Fibroblast of skin of back (primary cell): ENCODE measurements at places on chromosomes 11 and 22.

- peak; percentile 96 for DNase-seq
Observed at GRCh38 chr11:119509969-119510401, 87.0 kb upstream of the THY1 start.

GRCh38 chr11:102620818-102621561 is 4.1 kb downstream of the MMP20 start:
- peak; percentile 70 for DNase-seq

GRCh38 chr11:29389793-29390192 is 627.0 kb downstream of the KCNA4 start:
- DNase-seq: no peak

DNA sequence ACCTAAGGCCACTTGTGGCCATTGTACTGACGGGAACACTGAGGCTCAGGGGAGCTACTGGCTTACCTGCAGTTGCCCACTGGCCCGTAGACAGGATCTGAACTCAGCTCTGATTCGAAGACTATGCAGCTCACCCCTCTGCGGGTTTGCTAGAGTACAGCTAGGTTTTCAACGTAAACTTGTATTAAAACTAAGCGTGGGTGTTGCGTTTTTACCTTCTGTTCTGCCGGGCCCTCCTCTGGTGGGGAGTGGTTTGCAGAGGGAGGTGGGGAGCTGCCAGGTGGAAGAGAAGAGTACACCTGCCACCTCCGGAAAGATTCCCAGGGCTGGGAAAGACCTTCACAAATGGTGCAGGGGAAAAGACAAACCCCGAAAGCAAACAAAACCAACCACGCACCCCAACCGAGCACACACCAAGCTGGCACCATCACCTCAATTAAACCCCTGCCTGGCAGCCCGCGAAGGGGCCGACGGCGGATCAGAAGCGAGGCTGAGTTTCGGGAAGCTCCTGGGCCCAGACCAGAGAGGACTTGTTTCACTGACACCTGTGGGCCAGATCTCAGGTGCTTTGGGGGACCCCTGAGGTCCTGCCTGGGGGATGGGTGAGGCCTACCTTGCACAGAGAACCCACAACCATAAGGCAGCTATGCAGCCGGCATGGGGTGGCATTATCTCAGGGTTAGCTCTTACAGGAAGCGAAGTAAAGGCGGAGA is 37.7 kb downstream of the SHISAL1 start:
- DNase-seq: no peak

- DNase-seq: no peak
Observed at GRCh38 chr22:49899530-49899929, 18.7 kb downstream of the ALG12 start.

DNA sequence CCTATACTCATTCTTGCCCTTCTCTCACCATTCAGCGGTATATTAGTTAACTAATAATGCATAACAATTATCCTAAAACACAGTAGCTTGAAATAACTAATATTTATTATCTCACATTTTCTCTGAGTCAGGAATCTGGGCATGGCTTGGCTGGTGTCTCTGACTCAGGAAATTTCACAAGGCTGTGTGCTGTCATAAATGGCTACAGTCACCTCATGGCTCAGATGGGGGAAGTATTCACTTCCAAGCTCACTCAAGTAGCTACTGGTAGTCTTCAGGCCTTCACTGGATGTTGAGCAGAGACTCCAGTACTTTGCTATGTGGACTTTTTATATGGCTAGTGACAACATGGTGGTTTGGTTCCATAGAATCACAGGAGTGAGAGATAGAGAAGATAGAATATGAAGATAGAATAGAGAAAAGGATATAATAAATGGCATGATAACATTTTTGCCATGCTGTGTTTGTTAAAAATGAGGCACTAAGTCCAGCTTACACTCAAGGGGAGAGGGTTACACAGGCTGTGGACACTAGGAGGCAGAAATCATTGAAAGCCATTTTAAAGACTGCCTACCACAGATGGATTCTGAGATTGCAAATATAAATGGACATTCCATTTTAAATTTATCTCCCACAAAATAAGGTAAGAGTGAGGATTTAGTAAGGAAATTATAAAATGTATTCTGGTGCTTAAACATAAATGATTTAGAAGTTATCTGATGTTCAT is 997.8 kb upstream of the CHORDC1 start:
- DNase-seq: peak; percentile 77

- DNase-seq: no peak
Observed at GRCh38 chr11:94862926-94863880, 95.0 kb downstream of the AMOTL1 start.

- no peak for DNase-seq
Observed at GRCh38 chr11:2780850-2781407, 81.1 kb upstream of the KCNQ1OT1 start.

GRCh38 chr22:31872209-31872608 is 72.1 kb upstream of the YWHAH start:
- no peak for DNase-seq

- DNase-seq: no peak
Observed at GRCh38 chr11:106280036-106280435, 202.6 kb downstream of the AASDHPPT start.

GRCh38 chr22:49257551-49257961 is 570.1 kb downstream of the BRD1 start:
- no peak for DNase-seq

DNA sequence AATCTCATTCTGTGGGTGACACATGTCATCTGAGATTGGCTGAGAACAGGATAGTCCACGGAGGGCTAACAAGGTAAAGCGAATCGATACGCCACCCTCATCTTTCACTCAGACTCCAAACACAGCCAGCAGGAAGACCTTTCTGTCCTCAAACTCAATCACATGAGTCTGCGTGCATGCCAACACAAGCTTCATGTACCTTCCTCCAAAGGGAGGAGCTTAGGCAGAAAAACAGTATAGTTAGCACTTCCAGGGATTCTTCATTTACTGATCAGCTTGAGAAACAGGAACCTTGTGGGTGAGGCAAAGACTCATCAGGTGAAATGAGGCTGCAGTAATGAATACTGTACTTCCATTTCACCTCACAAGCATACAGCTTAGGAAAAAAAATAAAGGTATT is 767.1 kb upstream of the API5 start:
- DNase-seq: no peak

DNA sequence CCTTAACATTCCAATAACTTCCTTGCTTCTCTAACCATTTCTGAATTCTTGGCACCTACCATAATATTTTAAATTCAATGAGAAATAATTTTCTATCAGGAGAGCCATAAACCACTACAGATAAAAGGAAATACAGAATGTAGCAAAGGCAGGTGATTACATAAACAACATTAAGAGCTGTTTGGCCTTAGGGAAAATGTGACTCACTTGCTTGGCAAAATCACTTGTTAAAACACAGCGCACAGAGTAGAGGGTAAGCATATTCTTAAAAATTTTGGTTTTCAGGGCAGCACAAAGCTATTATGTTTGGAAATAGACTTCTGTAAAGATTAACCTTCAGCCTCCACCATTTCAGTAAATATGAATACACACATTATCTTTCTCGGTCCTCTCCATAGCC is 26.4 kb downstream of the IZUMO1R start:
- no peak for DNase-seq

GRCh38 chr22:44361391-44362126 is 48.8 kb upstream of the SHISAL1 start:
- DNase-seq: no peak

DNA sequence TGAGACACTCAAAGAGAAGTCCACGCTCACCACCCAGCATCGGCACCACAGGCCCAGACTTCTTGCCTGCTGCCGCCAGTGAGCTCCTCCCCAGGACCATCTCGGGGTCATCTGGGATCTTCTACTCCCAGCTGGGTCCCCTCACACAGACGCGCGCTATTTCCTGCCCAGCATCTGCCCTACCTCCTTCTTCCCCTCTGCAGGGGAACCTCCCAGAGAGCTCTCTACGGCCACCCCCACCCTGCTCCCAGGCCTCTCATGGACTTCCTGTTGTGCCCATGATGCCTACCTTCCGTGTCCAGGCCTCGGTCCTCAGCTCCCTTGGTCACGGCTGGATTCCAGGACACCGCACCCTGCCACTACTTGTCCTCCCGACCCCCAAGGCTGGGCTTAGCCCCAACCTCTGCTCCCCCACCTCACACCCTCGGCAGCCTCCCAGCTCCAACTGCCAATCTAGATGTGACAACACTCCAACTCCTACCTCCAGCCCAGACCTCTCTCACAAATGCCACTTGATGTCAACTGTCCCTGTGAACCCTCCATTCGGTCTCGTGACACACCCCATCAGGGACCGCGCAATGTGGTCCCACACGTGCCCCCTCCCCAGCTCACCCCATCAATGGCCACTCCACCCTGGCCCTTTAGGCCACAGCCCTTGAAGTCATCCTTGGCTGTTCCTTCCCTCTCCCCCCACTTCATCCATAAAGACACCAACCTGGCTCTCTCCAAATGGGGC is 45.3 kb downstream of the SGSM3 start:
- no peak for DNase-seq

DNA sequence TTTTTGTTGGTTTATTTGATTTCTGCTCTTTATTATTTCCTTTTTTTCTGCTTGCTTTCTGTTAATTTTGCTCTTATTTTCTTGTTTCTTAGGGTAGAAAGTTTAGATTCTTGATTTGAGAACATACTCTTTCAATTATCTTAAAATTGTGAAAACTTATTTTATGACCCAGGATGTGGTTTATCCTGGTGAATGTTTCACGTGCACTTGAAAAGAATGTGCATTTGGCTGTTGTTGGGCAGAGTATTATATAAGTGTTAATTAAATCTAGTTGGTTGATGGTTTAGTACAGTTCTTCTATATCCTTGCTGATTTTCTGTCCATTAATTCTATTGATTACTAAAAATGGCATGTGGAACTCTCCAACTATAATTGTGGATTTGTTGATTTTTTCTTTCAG is 66.9 kb upstream of the NARS2 start:
- no peak for DNase-seq

- peak; percentile 36 for DNase-seq
Observed at GRCh38 chr11:123434262-123434661, 4.2 kb downstream of the GRAMD1B start.

DNA sequence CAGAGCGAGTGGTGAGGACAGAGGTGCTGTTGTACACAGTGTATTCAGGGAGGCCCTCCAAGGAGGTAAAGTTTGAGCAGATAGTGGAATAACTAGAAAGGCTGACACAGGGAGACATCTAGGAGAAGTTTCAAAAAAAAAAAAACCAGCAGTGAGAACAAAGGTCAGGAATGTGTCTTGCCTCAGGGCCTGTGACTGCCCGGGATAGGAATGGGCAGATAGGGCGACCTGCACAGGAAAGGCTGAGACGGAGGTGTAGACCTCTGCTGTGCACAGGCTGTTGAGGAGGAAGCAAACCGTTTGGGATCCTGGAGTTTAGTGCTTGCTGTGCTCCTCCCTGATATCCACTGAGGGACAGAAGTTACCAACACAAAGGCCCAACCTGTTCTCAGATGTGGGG is 406.5 kb upstream of the B3GAT1 start:
- no peak for DNase-seq

DNA sequence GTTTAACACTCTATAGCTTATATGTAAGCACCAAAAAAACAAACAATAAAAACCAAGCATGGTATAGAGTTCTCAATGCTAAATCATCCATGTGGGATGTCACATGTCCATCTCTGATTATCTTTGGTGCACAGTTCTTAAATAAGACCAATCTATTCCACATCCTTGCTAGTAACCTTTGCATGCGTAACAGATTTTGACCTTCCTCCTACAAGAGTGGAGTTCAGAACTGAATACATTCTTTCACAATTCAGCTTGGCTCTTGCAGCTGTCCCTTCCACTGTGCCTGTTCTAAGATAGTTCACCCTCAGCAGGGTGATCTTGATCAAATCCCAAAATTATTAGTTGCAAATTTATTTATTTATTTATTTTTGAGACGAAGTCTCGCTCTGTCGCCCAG is 21.1 kb downstream of the PRR14L start:
- no peak for DNase-seq

- DNase-seq: peak; percentile 61
Observed at GRCh38 chr11:27678242-27678641, 22.0 kb downstream of the BDNF start.

- peak; percentile 23 for DNase-seq
Observed at GRCh38 chr11:8403310-8403709, 139.6 kb upstream of the LMO1 start.

GRCh38 chr11:88474655-88475054 is 137.1 kb upstream of the CTSC start:
- no peak for DNase-seq

DNA sequence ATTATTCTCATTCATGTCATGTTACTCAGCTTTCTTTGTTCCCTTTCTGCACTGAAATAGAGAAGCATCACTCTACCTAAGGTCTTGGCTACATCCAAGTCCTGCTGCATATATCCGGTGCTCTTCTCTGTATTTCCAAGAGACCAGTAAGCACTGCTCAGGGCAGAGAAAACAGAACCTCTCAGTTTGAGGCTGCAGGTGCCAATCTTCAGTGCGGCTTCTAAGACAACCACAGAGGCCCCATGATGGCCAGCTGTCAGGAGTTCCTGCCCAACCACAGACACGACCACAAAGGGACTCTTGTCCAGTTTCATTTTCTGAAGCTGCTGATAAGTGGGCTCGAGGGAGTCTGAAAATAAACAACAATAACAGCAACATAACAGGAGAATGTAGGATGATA is 378.4 kb upstream of the PITPNB start:
- no peak for DNase-seq

- DNase-seq: peak; percentile 7
Observed at GRCh38 chr11:116641561-116642045, 131.2 kb downstream of the BUD13 start.

DNA sequence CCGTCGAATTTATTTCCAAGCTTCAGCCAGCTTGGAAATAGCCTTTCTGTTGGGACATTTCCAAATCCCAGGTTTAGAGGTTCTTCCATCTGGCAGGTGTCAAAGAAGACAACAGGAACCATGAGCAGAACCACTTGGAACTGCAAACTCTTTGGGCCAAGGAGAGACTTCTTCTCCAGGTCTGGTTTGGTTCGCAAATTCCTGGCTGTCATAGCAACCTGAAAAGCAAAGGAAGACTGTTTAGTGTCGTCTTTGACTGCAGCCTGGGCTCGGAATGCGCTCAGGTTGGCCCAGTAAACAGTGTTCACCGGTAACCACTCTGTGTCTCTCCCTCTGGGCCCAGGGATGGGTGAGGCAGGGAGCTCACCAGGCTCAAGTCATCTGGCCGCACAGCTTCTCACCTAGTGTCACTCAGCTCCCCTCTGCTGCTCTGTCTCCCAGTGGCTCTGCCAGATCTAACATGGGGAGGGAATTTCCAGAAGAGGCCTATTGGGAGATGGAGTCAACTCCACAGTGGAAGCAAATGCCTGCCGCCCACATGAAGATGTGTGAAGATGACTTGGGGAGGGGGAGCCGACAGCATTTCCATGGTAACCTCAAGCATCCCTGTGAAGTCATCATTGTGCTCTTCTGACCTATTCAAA is 11.9 kb upstream of the CLMP start:
- DNase-seq: no peak

DNA sequence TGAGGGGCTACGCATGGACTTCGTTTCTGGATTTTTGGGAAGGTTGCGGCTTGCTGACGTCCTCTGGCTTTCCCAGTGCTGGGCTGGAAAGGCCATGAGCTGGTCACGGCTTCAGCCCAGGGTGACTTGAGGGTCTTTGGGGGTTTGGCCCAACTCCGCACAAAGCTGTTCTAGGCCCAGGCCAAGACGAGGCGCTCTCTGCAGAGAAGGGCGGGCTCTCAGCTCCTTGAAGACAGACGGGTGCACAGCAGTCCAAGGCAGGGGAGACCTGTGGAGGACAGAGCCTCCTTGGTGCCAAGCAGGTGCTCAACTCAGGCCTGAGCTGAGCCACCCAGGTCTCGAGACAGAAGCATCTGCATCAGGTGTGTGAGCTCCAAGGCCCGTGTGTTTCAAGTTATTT is 1003.7 kb downstream of the BRD1 start:
- no peak for DNase-seq
